A549 treated with DMSO at 1 μM for 4 hours (cell line): ENCODE measurements at places on chromosomes 7 and 10. TPM values are rescaled to one million over a fixed set of nuclear protein-coding genes. Genes with fewer than 3 reads are reported as not detected.

CTBP2 gene
- total RNA-seq, result 102 to 116 TPM (median 113 TPM) in 5 replicates

HOXA2 gene
- total RNA-seq, result 0.70 to 1.6 TPM (median 1.2 TPM) in 5 replicates

WNT2 gene
- 0.03 to 0.04 TPM in 2 of 5 replicates, not detected in the others for total RNA-seq

LLCFC1 gene
- total RNA-seq, result not detected in 5 replicates

WDR37 gene
- total RNA-seq, result 7.7 to 9.0 TPM (median 7.9 TPM) in 5 replicates

GPR146 gene
- 2.0 to 2.3 TPM (median 2.1 TPM) in 5 replicates for total RNA-seq

FFAR4 gene
- total RNA-seq, result 0.17 to 0.31 TPM (median 0.21 TPM) in 5 replicates

ZNF117 gene
- 0.11 to 0.25 TPM (median 0.18 TPM) in 5 replicates for total RNA-seq

CYP2C18 gene
- 0.07 to 0.08 TPM in 2 of 5 replicates, not detected in the others for total RNA-seq

RGR gene
- total RNA-seq, result not detected in 5 replicates

CUX1 gene
- 41.2 to 49.8 TPM (median 46.0 TPM) in 5 replicates for total RNA-seq

TAS2R60 gene
- not detected in 5 replicates for total RNA-seq

ANKRD7 gene
- total RNA-seq, result 0.21 to 0.93 TPM (median 0.45 TPM) in 5 replicates

GJC3 gene
- total RNA-seq, result 0.09 to 0.18 TPM (median 0.13 TPM) in 4 of 5 replicates, not detected in the other

IDE gene
- 20.3 to 34.0 TPM (median 29.5 TPM) in 5 replicates for total RNA-seq

KLLN gene
- total RNA-seq, result 0.52 to 0.66 TPM (median 0.64 TPM) in 5 replicates

NOS3 gene
- total RNA-seq, result 0.17 to 0.49 TPM (median 0.26 TPM) in 5 replicates

H2BK1 gene
- total RNA-seq, result not detected in 5 replicates

ACTR1A gene
- 86.9 to 99.1 TPM (median 94.4 TPM) in 5 replicates for total RNA-seq

CYP2W1 gene
- 0.03 to 0.11 TPM in 2 of 5 replicates, not detected in the others for total RNA-seq

OR2A1 gene
- total RNA-seq, result not detected in 5 replicates

RSPH10B2 gene
- 0.28 to 0.32 TPM in 2 of 5 replicates, not detected in the others for total RNA-seq

CABCOCO1 gene
- 0.11 to 0.33 TPM (median 0.23 TPM) in 4 of 5 replicates, not detected in the other for total RNA-seq

ADRB1 gene
- total RNA-seq, result 0.54 to 0.86 TPM (median 0.76 TPM) in 5 replicates

UFSP1 gene
- 2.9 to 5.7 TPM (median 5.0 TPM) in 5 replicates for total RNA-seq

UMAD1 gene
- total RNA-seq, result 8.9 to 14.4 TPM (median 11.6 TPM) in 5 replicates

ZNF735 gene
- total RNA-seq, result not detected in 5 replicates

GLCCI1 gene
- 1.2 to 1.8 TPM (median 1.4 TPM) in 5 replicates for total RNA-seq

IDI2 gene
- 0.06 to 0.17 TPM in 2 of 5 replicates, not detected in the others for total RNA-seq

GPR158 gene
- total RNA-seq, result 0.02 to 0.06 TPM (median 0.05 TPM) in 5 replicates

IGF2BP3 gene
- total RNA-seq, result 20.7 to 26.6 TPM (median 25.1 TPM) in 5 replicates

TUBB8 gene
- 0.11 TPM in 1 of 5 replicates, not detected in the others for total RNA-seq

EGR2 gene
- 0.26 to 0.86 TPM (median 0.36 TPM) in 5 replicates for total RNA-seq

VWA2 gene
- total RNA-seq, result not detected in 5 replicates
